ENCODE measurements at places on chromosomes 12 and 14. TPM values are rescaled to one million over a fixed set of nuclear protein-coding genes. Genes with fewer than 3 reads are reported as not detected.

DNA sequence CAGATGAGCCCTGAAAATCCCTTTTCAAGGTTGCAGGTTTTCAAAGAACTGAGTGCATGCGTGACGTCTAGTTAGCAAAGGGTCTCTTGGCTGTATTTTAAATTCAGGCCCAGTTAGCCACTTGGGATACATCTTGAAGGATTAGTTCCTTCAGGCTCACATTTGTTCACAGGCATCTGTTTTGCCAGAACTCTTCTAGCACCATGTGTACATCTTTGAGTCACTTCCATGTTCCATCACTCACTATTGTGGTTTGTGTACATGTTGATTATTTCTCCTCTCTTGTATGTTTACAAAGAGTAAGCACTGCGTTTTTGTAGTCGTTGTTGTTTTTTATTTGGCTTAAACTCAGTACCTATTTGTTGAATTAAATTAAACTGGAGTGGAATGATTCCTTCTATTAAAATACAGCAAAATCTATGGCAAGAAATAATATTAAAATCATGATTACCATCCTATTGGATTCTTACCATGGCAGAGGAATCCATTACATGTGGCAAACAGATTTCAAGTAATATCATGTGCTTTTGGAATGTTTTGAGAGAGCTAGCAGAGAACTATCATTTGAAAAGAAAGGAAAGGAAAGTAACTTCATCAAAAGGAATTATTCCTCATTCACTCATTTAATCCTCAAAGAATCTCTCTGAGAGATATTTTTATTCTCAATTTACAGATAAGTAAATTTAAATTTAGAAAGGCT, 438.9 kb upstream of the FAR2 start:
- DNase-seq, result peak; percentile 87

DNA sequence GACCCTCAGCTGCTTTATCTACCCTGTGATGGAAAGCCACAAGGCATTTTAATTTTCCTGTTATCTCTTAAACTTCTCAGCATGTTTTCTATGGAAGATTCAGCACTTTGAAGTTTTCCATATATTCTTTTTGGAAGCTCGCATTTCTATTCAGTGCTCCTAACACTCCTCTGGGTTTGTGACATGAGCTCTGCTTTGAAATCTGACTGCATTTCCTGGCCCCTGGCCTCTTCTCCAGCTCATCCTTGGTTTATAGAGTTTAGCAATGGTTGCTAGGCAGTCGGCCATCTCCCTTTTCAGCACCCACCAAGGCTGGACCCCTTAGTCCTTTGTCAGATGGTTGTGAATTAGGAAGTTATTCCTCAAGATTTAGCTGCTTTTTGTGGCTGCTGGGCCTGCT, 150.6 kb downstream of the KCNA5 start:
- DNase-seq, result no peak

DNA sequence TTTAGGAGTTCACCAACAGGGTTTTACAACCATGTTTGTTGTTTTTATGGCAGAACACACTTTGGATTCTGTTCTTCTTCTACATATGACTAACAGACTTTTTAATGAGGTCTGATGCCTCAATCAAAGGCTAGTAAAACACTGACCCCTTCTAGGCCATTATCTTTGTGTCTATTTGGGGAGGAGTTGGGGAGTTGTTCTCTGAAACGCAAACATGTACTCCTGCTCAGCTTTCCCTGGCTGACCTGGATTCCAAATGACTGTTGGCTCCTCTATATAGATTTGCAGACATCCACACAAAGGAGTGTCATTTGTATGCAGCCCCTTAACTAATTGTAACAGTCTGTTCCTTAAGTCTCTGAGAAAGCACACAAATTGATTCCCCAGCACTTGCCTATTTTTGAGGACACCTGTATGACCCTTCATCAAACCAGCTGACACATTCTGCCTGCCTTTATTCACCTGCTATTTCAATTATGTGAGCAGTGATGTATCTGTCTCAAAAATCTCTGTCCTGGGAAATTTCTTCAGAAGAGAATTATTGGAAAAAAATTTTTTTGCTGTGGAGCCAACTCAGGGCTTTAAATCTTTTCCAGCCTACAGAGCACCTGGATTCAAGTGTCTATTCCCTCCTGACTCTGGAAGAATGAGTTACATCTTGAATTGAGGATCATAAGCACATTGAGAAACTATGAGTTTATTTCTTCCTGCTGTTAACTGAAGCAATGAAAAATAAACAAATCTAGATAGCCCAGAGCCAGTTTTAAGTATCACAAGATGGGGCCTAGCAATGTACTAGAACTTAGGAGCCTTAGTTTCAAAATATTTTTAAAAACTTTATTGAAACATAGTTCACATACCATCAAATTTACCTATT, 417.2 kb downstream of the RAD51B start:
- no peak for DNase-seq

DNA sequence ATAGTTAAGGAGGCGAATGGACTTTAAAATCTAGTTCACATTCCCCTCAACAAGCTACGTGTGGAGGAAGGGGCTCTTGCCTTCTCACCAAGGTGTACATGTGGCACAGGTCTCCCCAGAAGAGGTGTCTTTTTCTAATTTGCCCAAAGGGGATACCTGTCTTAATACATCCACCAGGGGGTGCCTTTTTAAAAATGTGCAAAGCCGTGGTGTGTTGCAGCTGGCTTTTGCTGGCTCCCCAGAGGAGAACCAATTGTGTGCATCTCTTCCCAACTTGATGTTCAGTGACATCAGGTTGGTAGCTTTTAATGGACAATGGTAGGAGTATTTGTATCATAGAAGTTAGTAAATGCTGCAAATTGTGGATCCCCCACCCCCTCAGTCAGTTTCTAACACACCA, 33.8 kb downstream of the CREBL2 start:
- DNase-seq, result peak; percentile 28

GRCh38 chr14:99231161-99231849, 40.7 kb downstream of the BCL11B start:
- DNase-seq, result no peak

- no peak for DNase-seq
These were observed 105.4 kb downstream of the ITPR2 start for GRCh38 chr12:26727482-26728204.

DNA sequence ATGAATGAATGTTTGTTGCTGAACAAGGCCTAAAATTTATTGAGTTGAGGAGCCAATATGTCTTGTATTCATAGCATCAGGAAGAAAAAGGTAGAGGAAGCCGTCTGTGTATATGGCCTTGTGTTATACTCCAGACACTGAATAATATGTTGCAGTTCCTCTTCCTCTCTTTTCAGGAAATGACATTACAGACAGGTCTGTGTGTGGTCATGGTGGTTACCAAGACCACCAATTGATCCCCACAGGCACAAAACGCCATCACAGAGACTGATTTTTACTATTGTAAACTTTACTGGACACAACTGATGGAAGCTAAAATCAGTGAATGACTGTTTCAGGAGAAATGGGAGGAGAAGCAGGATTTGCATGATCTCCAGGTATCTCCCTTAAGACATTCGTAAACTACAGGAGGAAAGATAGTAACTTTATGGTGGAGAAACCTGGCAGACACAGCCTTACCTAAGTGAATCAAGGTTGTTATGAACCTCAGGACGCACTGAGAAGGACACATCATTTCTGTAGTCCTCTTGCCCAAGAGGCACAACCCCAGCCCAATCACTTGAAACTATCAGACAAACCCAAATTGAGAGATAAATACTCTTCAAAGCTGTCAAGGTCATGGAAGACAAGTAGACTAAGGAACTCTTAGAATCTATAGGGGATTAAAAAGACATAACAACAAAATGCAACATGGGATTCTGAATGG, 334.1 kb upstream of the RGS6 start:
- DNase-seq, result no peak

- peak; percentile 74 for DNase-seq
These were observed 9.8 kb upstream of the C12orf42 start for GRCh38 chr12:103505371-103506236.

DNA sequence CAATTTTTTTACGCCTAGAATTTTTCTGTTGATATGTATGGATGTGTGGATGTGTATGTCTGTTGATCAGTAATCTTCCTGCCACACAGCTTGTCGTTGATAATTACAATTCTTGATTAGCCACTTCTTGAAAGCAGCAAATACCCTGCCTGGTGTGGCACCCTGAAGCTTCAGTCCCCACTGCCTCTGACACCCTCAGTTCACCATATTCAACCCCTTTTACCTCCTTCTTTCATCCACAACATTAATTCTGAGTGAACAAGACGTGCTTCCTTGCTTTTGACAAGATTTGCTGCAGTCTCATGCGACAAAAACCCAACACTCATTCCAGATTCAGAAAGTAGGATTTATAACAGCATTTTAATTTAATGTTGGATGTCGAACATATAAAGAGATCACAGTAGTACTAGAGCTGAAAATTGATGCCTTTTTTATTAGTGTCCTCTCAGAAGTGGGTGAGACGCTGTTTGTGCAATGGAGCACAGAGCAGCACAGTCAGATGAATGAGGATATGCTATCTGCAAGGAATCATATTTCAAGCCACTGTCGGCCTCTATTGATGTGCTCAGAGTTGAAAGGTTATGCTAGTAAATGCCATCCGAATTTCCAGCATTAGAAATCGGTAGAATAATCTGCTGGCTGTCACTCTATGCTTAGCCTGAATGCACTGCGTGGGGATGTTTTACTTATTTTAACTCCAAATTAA, 383.7 kb downstream of the EGLN3 start:
- DNase-seq, result peak; percentile 21

GRCh38 chr12:108645686-108646599, 12.2 kb upstream of the SELPLG start:
- no peak for DNase-seq

DNA sequence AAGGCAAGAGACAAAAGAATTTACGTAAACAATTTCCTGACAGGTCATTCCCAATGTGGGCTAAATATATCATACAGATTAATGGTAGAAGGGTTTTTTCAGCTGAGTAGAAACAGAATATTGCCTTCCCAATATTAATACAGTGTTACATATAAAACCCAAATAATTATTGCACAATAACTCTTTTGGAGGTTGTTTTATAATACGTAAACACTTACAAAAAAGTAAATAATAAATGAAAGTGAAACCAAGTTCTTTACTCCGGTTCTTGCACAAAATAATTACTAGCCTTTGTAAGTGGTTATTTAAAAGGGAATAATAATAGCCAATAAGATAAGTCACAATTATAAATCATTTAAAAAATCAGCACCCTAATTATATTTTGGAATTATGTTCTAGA, 118.6 kb upstream of the SSTR1 start:
- DNase-seq, result no peak

DNA sequence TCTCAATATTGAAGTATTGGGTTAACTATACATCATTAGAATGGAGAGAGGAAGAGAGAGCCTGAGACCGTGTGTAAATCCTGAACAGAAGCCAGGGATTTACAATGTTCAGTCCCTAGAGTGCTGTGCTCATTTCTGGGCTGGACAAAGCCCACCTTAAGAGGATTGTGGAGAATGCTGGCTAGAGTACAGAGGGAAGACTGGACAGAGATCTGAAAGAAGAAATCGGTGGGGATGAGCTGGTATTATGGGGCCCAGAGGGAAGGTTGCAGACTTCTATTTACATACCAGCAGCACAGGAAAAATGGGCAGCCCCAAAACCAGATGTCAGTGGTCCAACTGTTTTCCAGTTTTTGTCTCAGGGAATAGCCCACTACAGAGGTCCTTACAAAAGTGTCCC, 42.3 kb downstream of the RTN1 start:
- DNase-seq, result no peak

DNA sequence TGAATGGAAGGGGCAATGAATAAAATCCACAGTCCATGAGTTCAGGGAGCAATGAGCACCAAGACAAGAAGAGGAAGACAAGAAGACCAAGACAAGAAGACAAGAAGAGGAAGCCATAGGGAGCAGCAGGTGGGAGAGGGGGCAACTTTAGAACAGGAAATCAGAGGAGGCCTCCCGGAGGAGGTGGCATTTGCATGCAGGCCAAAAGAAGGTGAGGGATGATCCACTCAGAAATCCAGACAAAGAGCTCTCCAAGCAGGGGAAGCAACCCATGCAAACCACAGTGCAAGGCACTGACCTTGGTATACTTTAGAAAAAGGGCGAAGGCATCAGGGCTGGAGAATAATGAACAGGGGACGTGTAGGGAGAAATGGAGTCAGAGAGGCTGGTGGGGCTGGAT, 58.6 kb downstream of the SCARB1 start:
- DNase-seq, result no peak

- no peak for DNase-seq
These were observed 54.9 kb upstream of the MDGA2 start for GRCh38 chr14:47730296-47730695.

GRCh38 chr12:3592856-3593625, 102.0 kb downstream of the PRMT8 start:
- no peak for DNase-seq

- DNase-seq, result no peak
These were observed 64.5 kb downstream of the NIN start for GRCh38 chr14:50766338-50766886.

DNA sequence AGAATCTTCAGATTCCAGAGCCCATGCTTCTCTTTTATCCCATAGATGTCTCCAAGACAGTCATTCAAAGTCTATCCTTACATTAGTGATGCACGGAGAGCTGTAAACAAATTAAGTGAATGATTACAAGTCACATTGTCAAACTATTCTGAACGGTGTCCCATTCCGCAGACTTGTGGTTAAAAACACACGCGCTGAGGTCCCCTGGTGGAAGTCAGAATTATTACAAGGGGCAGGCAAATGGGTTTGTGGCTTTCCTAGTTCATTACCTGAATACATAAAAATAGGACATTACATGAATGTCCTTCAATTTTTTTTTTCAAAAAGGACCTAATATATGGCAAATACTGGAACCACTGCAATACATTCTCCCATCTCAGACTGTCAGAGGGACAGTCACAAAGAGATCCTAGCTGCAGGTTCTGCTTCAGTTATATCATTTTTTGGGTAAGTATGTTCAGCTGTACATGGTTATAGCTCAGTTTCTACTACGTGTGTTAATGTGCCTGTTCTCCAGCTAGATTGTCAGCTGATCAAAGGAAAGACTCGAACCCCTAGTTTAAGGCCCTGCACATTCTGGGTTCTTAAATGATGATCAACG, 53.1 kb upstream of the STON2 start:
- DNase-seq, result peak; percentile 78

DNA sequence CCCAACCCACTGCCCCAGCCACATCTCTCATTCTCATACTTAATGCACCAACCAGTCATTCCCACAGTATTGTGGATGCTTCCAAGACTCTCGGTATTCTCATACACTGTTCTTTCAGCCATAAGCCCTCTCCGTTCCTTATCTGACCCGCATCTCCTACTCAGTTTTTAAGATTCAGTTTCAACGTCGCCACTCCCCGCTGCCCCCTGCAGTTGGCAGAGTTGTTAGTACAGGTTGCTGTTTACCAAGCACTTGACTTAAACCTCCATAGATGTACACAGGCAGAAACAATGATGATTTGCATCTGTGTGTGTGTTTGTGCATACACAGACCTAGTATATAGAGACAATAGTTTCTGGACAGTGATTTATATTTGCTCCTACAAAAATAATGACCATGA, 40.2 kb downstream of the PAH start:
- no peak for DNase-seq

GRCh38 chr12:112185093-112185923, 59.9 kb downstream of the TRAFD1 start:
- DNase-seq, result no peak

The NEMP1 gene
- 16.4 TPM for total RNA-seq

The NKX2-8 gene
- total RNA-seq, result not detected

The UBR7 gene
- 61.1 TPM for total RNA-seq

The OASL gene
- 7.6 TPM for total RNA-seq

The UNC119B gene
- 15.9 TPM for total RNA-seq

The RDH16 gene
- total RNA-seq, result 0.86 TPM

The NKX2-1 gene
- not detected for total RNA-seq

The FGD4 gene
- total RNA-seq, result 3.9 TPM

All from PC-3 (cell line).